ENCODE measurements at places on chromosomes 13 and 19.

- no peak for DNase-seq
These were observed 3.3 kb downstream of the GPX4 start for GRCh38 chr19:1106841-1107660.

- no peak for DNase-seq
These were observed 28.1 kb upstream of the KIR3DL3 start for GRCh38 chr19:54696117-54696548.

- no peak for DNase-seq
These were observed 67.5 kb downstream of the STARD13 start for GRCh38 chr13:33218020-33218419.

DNA sequence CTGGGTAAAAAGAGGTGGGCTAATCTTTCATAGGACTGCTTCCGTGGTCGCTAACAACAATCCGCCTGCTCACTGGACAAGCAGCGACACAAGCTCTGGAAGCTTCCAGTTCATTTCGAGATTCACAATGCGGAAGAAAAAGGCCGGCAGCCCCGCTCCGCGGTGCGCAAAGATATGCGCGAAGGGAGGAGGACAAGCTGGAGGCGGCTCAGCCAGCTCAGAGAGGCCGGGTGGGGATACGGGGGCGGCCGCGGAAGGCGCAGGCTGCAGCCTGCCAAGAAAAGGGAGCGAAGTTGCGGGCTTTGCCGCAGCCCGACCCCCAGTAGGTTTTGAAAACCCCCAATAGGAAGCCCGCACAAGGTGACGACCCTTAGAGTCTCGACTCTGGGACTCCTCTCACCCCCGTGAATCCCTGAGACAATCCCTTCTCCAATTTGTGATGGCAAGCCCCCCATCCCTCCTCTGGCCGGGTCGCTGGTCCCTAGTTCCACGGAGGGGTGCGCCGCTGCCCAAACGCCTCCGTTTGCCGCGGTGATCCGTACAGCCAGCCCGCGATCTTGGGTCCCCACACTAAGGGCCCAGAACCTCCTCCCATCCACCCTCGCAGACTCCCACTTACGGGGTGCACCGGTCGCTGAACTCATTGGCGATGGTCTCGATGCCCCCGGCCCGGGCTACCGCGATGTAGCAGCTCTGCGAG lies 697 bp downstream of the HSPH1 start:
- no peak for DNase-seq

DNA sequence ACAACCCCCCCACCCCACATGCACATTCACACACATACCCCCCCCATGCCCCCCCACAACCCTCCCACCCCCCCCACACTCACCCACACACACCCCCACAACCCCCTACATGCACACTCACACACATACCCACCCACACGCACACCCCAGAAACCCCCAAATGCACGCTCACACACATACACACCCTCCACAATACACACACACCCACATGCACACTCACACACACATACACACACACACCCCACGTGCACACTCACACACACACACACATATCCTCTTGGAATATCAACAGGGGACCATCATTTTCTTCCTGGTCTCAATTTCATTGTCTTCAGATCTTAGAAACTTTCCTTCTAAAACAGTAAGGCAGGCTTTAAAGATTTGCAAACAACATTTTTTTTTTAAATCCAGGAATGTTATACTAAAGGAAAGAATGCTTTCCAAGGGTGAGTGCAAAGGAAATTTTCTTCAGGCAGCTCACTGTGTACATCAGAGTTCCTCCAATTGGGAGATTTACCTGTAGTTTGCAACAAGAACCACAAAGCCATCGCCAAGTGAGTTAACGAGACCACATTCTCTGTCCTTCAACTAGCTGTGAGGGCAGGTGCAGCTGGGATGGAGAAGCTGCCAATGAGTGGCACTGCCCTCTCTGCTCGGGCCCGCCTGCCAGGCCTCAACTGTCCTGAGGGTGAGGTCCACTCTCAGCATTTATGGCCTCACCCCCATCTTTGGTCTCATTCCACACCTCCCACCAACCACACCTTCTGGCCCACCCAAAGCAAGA lies 53.0 kb downstream of the MRPL57 start:
- DNase-seq: no peak

GRCh38 chr19:49985871-49986270 lies 24.9 kb upstream of the SIGLEC11 start:
- no peak for DNase-seq

DNA sequence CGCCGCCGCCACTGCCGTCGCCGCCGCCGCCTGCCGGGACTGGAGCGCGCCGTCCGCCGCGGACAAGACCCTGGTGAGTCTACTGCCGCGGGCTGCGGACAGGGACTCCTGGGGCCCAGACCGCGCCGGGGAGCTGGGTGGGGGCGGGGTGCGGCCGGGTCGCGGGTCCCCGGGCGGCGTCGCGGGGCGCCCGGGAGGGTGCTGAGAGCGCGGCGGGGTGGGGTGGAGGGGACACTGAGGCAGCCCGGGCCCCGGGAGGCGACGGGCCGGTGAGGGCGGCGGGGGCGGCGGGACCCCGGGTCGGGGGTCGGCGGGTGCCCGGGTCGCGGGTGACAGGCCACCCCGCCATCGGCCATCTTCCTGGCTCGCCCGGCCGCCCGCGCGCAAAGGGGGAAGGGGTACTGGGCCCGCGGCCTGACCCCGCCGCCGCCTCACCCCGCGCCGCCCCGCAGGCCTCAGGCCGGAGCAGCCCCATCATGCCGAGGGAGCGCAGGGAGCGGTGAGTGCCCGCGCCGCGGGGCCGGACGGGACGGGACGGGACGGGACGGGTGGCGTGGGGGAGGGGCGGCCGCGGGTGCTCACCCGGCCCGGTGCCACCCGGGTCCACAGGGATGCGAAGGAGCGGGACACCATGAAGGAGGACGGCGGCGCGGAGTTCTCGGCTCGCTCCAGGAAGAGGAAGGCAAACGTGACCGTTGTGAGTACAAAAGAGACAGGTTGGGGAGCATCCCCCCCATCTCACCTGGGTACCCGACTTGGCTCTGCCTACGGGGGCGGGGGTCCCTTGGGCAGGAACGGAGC lies 489 bp downstream of the CCNE1 start:
- no peak for DNase-seq

Measured in HFF-Myc (cell line).